T47D (cell line): ENCODE measurements at places on chromosomes 1 and 21.

DNA sequence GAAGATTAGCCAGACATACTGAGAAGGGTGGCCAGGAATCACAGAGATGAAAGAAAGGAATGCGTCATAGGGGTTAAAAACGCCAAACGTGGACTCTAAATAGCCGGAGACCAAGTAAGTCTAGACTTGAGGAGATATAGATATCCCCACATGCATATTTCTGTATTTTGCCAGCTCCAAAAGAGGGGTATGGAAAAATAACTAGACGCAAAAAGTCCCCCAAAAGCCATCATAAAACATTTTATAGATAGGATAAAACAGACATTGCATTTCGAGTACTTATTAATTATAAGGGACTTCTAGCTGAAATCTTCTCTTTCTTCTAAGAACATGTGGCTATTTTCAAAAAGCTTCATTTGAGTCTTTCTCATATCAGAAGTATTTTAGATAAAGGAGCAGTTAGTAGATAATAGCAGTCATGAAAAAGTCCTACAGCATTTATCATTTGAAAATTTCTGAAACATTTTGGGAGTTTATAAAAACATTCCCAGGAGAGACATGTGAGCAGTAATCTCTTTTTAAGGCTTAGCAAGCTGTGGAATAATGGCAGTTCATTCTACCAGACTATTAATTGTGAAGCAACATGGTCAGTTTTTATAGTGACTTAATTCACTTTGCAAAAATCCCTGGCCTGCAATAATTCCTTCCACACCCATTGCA is 6.1 kb downstream of the KIF26B start:
- DNase-seq: no peak

- no peak for DNase-seq
These were observed 20.9 kb upstream of the AGL start for GRCh38 chr1:99829269-99829668.

DNA sequence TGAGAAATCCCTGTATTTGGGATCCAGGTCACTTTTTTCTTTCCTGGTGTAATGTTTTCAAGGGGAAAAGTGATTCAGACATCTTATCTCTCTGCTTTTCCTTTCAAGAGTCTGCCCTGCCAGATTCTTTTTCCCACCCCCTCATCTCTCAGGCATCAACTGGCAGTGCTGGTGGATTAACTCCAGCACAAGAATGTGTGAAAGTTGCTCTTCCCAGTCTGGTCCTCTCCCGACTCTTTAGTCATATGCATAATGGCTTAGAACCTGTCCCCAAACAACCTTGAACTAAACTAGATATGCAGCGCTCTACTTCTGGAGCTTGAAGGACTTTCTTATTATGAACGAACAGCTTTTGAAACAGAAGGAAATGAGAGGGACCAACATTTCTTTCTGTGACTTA is 88.5 kb downstream of the SLC44A5 start:
- no peak for DNase-seq

DNA sequence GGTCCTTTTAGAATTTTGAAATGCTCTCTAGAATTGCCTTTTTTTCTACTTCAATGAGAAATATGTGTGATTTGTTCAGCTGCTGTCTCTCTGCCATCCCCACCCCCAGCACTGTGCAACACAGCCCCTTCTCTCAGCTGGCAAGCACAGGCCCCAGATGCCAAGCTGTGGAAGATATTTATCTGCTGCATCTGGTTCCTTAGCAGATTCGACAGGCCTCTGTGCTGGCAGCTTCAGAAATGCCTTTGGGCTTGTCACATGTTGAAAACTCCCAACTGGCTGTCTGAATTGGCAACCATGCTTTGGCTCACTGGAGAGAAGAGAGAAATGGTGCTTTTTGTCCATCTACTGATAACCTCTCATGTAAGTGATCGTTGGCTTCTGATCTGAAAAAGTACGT is 206.7 kb upstream of the C1orf87 start:
- DNase-seq: no peak

DNA sequence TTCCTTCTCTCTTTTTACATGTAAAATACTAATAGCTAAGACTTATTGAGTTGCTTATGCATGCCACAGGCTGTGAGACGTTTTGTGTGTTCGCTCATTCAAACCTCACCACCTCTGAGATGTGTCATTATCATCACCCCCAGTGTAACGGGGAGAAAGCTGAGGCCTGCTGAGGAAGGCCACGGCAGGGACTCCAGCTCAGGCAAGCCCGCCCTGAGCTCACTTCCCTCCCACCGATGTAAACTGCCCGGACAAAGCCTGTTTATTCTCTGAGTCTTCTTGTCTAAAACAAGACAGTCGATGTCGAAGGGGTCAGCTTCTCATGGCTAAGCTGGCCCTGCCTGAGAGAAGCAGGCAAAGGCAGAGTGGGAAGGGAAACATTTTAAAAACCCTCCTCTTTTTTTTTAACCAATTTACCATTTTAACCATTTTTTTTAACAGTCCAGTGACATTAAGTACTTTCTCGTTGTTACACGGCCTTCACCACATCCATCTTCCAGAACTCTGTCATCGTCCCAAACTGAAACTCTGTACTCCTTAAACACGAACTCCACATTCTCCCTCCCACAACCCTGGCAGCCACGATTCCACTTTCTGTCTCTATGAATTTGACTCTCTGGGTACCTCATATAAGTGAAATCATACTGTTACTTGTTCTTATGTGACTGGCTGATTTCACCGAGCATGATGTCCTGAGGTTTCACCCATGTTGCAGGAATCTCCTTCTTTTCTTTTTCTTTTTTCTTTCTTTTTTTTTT is 204.8 kb upstream of the GALNT2 start:
- no peak for DNase-seq

- DNase-seq: no peak
These were observed 3.6 kb upstream of the PRRX1 start for GRCh38 chr1:170660281-170660713.

- DNase-seq: peak; percentile 79
These were observed 2.4 kb upstream of the WNT3A start for GRCh38 chr1:228004331-228004855.

- DNase-seq: no peak
These were observed 15.0 kb upstream of the IFNGR2 start for GRCh38 chr21:33388188-33388587.

DNA sequence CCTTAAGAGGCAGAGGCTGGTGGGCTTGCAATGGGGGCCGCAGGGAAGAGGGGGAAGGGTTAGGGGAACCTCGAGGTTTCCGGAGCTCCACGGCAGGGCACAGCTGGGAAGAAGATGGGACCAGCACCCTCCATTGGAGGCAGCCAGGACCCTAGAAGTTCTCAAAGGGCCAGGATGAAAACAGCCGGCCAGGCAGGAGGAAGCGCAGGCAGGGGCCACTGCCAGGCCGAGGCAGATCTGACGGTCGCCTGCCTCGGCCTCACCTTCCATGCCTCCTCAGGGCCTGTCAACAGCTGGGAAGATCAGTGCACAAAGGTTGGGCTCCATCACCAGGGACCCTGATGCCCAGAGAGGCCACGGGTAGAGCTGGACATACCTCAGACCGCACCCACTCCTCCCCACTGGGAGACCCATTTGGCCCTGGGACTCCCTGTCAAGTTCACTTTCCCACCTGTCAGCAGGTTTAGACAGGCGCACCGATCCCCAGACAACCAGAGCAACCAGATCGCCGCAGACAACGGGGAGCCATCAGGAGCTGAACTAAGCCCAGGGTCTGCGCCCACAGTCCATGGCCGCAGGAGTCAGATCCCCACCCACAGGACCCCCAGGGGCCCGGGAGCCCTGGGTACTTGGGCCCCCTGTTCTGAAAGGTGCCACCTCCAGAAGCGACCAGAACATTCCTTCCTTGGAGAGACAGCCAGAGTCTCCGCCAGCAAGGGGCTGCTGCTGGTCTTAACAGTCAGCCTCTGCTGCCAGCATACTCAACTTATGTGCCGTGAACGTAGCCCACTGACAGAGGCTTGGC is 2.2 kb downstream of the SLC19A1 start:
- DNase-seq: no peak

DNA sequence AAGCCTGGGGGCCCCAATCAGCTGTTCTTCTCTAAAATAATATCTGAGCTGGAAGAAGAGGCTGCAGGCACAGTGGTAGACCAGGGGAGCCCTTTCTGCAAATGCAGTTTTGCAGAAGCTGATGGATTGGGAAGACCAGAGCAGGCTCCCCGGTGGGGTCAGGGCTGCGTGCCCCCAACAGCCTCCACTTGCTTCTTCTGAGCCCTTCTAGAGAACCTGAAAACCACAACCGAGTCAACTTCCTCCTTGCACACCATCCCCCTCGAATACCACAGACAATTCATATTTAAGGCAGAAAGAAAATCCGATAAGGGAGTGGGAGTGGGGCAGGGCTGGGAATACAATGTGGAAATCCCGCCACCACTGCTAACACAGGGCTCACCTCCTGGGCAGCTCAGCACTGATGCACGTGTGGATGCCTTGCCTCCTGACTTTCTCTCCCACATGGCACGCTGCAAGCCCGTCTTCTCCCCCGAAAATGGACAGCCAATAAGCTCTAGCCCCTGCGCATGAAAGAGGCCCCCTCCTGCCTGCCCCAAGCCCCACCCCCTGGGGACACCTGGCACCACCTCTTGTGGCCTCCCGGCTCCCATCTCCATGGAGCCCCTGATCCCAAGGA is 25.4 kb upstream of the ALDH4A1 start:
- DNase-seq: no peak

DNA sequence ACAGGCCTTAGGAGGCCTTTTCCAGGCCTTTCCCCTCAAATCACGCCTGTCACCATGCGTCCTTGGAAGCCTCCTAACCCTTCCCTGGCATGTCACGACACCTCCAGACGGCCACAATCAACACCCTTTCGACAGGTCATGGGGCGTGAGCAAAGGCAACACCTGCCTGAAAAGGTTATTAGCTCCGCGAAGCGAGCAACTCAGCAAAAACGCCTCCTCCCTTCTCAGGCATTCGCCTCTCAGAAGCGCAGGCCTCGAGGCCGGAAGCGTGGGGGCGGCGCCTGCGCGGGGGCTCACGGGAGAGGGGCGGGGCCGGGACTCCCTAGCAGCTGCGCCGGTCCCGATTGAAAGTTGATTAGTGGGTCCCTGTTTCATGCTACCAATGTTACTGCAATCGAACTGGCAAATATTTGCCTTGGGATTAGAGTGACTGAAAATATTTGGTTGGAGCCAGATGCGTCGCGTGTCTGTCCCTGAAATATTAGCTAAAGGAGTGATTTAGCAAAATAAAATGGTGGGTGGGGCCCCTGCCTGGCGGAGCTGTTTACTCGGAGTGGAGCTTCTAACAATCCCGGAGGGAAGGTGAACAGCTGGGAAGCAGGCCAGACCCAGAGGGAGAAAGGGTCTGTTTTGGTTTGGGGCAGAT is 44.9 kb downstream of the GFI1 start:
- no peak for DNase-seq

- no peak for DNase-seq
These were observed 33.5 kb upstream of the DPT start for GRCh38 chr1:168762473-168762872.

DNA sequence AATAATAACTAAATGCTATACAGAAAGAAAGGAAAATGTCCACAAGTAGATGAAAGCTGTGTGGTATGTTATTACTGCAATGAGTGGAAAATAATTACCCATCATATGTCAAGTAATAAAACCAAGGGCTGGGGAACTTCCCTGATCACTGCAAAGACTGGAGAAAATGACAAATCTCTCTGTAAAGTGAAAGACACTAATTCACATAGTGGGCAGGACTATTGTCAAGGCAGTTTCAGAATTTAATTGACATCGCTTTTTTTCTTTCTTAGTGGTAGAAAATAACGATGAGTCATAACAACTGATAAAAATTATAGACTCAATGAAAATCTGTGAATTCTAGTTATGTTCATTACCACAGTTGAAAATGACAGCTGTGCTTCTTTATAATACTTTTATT is 153.7 kb upstream of the ST6GALNAC5 start:
- no peak for DNase-seq

DNA sequence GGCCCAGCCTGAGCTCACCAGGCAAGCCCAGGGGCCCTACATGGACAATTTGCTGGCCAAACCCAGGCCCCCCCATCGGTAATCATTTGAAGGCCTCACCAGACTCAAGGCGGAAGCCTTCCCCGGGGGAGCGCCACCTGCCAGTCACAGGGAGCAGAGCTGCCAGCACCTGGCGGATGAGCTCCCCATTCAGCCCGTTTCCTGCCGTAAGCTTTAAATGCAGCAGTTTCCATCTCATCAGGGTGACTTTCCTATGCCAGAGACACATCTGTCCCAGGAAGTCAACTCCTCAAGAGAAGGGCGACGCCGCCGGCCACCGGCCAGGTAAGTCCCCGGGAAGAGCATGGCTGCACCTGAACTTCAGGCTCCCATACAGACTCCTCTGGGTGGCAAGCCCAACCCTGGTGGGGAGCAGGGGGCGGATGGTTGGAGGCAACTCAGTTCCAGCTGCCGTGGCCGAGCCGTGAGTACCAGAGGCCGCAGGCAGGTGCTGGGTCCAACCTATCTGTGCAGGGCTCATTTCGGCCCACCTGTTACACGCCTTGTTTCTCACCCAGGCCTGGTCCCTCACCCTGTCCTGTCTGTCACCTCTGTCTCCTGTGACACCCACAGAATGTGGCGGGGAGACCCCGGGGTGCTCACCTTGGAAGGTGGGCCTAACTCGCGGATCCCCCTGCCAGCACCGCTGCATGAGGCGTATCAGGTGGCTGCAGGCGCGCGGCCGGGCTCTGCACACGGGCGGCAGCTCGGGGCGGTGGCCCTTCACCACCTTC is 20.7 kb downstream of the RIPK4 start:
- DNase-seq: no peak

- DNase-seq: no peak
These were observed 81.9 kb downstream of the SLC25A24 start for GRCh38 chr1:108117945-108118902.

- peak; percentile 63 for DNase-seq
These were observed 13.1 kb upstream of the SLC25A34 start for GRCh38 chr1:15722836-15723532.

GRCh38 chr1:175804561-175804960 is 61.2 kb upstream of the TNR start:
- DNase-seq: no peak

GRCh38 chr1:218499011-218499691 is 154.0 kb downstream of the TGFB2 start:
- DNase-seq: no peak

GRCh38 chr21:44079846-44080245 is 27.4 kb upstream of the PWP2 start:
- DNase-seq: no peak

DNA sequence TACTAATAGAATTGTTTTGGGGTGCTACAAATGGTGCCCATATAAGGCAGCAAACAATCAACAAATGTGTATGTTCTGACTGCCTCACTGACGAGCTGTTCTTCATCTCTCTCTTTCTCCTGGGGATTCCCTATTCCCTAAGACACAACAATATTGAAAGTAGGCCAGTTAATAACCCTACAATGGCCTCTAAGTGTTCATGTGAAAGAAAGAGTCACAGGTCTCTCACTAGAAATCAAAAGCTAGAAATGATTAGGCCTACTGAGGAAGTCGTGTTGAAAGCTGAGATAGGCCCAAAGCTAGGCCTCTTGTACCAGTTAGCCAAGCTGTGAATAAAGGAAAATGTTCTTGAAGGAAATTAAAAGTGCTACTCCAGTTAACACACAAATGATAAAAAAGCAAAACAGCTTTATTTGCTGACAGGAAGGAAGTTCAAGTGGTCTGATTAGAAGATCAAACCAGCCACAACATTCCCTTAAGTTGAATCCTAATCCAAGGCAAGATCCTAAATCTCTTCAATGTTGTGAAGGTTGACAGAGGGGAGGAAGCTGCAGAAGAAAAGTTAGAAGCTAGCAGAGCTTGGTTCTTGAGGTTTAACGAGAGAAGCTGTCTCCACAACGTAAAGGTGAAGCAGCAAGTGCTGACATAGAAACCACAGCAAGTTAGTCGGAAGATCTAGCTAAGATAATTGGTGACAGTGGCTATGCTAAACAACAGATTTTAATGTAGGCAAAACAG is 26.3 kb downstream of the ATP2B4 start:
- no peak for DNase-seq
